ENCODE measurements at places on chromosomes 16 and 17. TPM values are rescaled to one million over a fixed set of nuclear protein-coding genes. Genes with fewer than 3 reads are reported as not detected.

KCNH4 gene
- total RNA-seq: under 0.01 TPM

RPTOR gene
- total RNA-seq: 11.7 TPM

- DNase-seq: no peak
Measured at GRCh38 chr16:53826658-53827057, 122.7 kb downstream of the FTO start.

GRCh38 chr17:78723001-78723796, 58.9 kb downstream of the CYTH1 start:
- DNase-seq: no peak

DNA sequence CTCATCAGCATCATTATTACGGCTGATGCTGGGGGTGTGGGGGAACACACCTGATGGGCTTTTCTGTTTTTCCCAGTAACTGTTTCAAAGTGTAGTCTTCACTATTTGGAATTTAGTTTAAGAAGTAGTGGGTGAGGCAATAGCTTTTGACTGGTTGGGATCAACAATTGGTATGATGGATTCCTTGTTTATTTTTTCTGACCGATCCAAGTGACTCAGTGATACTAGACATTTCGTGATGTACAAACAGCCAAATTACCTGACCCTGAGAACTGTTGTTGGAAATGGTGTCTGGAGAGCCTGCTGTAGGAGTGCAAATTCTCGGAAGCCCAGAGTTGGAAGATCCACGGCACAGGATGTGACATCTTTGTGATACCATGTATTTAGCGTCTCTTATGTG, 204.2 kb downstream of the PRKCA start:
- no peak for DNase-seq

- no peak for DNase-seq
Measured at GRCh38 chr17:82890339-82890730, 50.5 kb upstream of the ZNF750 start.

DNA sequence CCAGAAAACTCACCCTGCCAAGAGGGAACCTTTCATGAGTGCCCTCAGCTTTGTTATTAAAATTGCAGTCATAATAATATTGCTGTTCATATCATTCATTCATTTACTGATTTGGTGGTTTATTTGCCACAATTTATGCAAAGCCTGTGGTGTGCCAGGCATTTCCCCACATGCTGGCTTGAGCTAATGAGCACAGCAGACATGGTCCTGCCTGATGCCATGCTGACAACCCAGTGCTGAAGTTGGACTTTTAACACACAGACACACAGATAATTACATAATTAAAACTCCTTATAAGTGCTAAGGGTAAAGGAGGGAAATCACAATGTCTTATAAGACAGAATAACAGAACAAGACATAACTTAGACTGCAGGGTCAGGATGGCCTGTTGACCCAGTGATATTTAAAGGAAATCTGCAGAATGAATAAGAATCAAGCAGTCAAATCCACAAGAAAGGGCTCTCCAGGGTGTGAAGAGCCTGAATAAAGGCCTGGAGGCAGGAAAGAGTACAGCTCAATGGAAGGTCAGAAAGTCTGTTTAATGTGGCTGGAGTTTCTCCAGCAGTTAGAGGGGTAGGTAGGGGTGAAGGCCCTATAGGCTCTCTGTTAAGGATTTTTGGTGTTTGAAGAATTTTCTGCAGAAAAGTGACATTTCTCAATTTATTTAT, 196.9 kb upstream of the CDH11 start:
- no peak for DNase-seq

GRCh38 chr17:50638606-50638965, 3.9 kb downstream of the ABCC3 start:
- DNase-seq: no peak

- no peak for DNase-seq
Measured at GRCh38 chr16:4495766-4496165, 19.6 kb downstream of the HMOX2 start.

- DNase-seq: no peak
Measured at GRCh38 chr17:66032082-66032712, 159.7 kb downstream of the CEP112 start.

- DNase-seq: no peak
Measured at GRCh38 chr16:75266738-75267630, 15.6 kb upstream of the BCAR1 start.

GRCh38 chr17:71941920-71942319, 178.9 kb upstream of the SOX9 start:
- no peak for DNase-seq

All from lung microvascular endothelial cell (primary cell).